HFFc6 (cell line): ENCODE measurements at places on chromosomes 3 and 15.

- no peak for DNase-seq
Measured at GRCh38 chr15:61997786-61998185, 62.5 kb downstream of the VPS13C start.

GRCh38 chr15:65819563-65819960 lies 27.5 kb upstream of the DENND4A start:
- no peak for DNase-seq

DNA sequence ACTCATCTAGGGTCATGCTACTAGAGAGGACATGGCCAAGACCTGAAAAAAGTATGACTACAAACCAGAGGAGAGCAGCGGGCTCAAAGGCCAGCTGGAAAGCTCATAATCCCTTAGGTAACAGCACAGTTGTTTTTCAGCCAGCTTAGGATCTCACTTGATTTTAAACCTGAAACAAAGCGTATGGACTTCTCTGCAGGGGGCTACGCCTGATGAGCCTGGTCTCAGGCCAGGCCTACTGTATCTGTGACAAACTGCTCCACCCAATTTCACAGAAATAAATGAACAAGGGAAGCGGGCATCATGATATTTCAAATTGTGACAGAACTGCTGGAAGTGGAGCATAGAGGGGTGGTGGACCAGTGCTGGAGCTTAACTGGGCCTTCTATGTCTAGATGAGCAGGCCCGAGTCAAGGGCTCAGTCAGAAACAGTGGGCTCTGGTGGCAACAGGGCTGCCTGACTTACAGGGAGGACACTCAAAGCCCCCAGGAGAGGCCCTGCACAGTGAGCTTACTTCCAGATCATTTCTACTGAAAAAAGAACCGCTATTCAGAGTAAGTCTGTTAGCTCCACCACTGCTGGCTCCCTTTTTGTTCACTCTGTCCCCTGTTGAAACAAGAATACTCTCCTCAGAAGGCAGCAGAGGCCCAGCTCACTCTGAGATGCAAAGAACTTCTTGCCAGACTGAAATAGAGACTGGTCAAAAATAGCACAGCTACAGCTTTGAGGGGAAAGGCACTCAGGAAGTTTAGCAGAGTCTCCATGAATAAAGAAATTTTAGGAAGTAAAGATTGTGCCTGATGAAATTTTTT lies 47.0 kb downstream of the LRIG1 start:
- DNase-seq = no peak

GRCh38 chr15:90001683-90002427 lies 731 bp downstream of the ZNF710 start:
- DNase-seq = no peak

- DNase-seq = no peak
Measured at GRCh38 chr3:38611866-38612265, 37.6 kb downstream of the SCN5A start.

- DNase-seq = no peak
Measured at GRCh38 chr3:191345334-191345733, 15.0 kb upstream of the UTS2B start.

DNA sequence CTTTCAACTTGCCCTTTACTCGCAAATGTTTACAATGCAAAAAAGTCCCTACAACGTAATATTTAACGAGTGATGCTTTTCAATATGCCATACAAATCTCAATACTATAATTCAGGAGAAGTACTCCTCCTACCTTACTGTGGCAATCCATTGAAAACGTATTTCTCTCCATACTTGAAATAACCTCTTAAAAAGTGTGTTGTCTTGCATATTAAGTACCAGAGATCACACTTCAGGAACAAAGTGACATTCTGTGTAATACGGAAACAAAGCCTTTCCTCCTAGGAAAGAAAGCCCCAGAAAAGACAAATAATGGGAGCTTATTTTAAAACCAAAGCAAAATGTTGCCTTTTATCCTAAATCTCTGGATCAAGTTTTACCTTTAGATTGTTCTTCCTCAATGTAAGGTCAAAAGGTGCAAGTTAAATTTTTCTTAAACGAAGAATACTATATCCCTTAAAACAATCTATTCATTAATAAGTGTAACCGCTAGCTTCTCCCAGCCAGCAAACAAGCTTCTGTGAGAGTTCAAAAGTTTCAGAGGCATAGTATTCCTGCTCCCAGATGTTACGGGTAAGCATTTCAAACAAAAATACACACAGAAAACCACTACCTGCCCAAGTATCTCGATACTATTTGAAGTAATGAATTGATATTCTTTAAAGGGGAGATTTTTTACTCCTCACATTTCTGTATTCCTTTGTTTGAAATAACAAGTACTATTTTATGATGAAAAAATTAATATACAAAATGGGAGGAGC lies 1.7 kb downstream of the TJP1 start:
- DNase-seq = no peak

DNA sequence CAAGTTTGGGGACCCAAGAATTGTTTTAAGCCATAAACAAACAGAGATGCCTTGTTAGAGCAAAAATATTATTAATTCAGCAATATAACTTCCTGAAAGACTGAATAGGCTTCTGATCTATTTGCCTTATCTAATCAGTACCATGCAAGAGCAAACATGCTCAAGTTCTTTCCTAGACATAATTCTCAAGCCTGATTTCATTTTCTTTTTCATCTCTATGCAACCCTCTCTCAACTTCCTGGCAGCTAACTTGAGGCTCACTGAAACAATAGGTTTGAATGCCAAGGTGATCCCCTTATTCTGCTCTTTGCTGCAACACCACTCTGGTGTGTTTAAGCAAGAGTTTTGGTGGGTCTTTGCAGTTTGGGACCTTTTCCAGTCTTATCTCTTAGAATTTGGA lies 230.9 kb upstream of the CD96 start:
- no peak for DNase-seq

DNA sequence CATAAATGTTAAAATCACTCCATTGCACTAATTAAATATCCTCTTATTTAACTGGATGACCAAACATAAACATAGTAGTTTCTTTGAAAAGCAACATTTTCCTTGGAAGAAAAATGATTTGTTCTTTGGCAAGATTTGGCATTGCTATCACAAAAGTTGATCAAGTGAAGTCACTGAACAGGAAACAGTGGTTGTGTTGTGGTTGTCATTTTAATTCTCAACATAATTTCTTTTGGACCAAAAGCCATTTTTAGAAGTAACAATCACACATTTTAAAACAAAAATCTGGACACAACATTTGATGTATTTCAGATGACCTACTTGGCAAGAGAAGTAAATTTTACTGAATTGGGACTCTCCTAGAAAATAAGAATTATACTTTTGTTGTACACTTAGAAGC lies 872.3 kb downstream of the ROBO1 start:
- DNase-seq = peak; percentile 38

DNA sequence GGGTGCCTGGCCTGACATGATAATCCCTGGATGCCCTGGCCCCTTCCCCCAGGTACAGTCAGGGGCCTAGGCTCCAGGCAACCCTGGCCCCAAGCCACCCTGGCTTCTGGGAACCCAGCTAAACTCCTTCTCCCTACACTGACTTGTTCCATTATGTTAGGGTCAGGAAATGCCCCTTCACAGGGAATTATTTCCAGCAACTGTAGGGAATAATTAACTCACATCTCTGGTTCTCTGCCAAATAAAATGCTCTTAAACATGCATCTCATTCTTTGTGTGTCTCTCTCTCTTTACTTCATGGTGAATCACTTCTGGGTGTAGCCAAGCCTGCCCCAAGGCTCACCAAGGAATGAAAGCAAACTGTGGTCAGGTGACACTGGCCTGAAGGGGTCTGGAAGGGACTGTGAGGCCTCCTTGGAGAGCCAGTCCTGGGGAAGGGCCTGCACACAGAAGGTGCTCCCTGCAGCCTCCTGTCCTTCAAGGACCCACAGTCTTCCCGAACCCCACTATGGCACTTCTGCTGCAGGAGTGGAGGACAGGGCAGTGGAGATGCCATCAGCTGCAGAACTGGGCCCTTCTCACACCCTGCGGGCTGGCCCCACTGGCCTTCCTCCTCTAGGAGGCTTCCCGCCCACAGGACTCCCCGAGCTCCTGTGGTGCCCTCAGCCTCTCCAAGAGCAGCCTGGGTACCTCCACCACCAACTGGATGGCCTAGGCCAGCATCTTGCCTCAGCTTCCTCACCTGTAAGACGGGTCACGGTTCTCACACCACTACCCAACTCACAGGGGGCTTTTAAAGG lies 17.6 kb downstream of the TKT start:
- DNase-seq = peak; percentile 97

- peak; percentile 27 for DNase-seq
Measured at GRCh38 chr3:67489816-67490215, 164.6 kb downstream of the SUCLG2 start.

GRCh38 chr15:100244796-100245486 lies 96.8 kb downstream of the ADAMTS17 start:
- no peak for DNase-seq

- DNase-seq = peak; percentile 4
Measured at GRCh38 chr3:108342837-108343486, 46.6 kb downstream of the HHLA2 start.

DNA sequence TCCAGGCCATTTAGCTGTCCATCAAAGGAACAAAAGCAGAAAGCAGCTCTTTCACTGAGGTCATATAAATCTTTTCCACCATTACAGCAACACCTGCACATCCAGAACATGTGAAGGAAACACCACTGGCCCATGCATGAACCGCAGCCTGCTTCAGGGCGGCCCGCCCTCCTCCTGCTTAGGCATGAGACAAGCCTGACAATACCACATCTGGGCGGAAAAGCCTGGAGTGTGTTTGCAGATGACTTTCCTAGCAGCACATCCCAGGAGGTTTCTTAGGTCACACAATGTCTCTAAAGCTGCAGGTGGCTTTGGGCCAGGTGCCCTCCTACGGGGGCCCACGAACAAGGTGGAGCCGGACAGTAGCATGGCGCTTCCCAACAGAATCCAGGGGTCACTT lies 19.6 kb downstream of the CYFIP1 start:
- no peak for DNase-seq

- DNase-seq = no peak
Measured at GRCh38 chr3:98525494-98525893, 2.8 kb upstream of the CLDND1 start.

GRCh38 chr3:126649556-126650092 lies 5.3 kb downstream of the TXNRD3 start:
- no peak for DNase-seq

GRCh38 chr3:11544412-11545181 lies 99.1 kb downstream of the VGLL4 start:
- no peak for DNase-seq

- no peak for DNase-seq
Measured at GRCh38 chr15:26983822-26984221, 12.8 kb downstream of the GABRG3 start.

GRCh38 chr3:32973982-32974381 lies 22.5 kb downstream of the CCR4 start:
- DNase-seq = peak; percentile 31

- no peak for DNase-seq
Measured at GRCh38 chr3:98705212-98705611, 57.9 kb upstream of the ST3GAL6 start.

- no peak for DNase-seq
Measured at GRCh38 chr3:59558906-59559720, 509.3 kb upstream of the CFAP20DC start.

GRCh38 chr3:135706758-135707375 lies 258.7 kb upstream of the PPP2R3A start:
- DNase-seq = peak; percentile 3

GRCh38 chr3:148008591-148008990 lies 599.4 kb downstream of the ZIC1 start:
- no peak for DNase-seq

DNA sequence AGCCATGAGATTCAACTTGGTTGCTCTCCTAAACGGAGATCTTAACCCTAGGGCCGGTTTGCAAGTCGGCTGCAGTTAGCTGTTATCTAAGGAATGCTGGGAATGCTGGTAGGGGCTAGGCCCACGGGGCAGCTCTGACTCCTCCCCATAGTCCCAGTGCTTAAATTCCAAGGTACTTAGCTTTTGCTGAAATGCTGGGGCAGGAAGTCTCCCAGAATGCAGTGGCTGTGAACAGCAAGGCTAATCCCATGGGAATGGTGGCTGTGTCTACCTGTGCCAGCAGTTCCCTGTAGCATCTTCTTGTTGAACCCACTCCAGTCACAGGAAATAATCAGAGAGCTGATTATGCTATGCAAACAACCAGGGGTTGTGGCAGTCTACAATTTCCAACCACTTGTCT lies 102.5 kb upstream of the TJP1 start:
- DNase-seq = peak; percentile 50

- no peak for DNase-seq
Measured at GRCh38 chr3:34213478-34213877, 415.0 kb downstream of the PDCD6IP start.

DNA sequence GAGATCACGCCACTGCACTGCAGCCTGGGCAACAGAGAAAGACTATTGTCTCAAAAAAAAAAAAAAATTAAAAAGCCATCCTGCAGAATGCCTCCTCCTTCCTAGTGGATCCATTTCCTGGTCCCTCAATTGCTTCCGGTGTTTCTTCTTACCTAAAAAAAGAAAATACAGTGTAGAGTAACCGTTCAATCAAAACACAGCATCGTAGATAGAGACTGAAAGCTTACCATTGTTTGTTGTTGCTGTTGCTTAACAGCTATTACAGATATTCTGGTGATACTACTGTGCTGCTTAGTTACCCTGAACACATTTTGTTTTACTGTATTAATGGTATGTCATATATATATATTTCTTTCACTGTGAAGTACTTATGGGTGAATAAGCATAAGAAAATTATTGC lies 105.5 kb upstream of the LRRFIP2 start:
- no peak for DNase-seq

- peak; percentile 38 for DNase-seq
Measured at GRCh38 chr3:178439504-178439903, 96.7 kb upstream of the KCNMB2 start.

DNA sequence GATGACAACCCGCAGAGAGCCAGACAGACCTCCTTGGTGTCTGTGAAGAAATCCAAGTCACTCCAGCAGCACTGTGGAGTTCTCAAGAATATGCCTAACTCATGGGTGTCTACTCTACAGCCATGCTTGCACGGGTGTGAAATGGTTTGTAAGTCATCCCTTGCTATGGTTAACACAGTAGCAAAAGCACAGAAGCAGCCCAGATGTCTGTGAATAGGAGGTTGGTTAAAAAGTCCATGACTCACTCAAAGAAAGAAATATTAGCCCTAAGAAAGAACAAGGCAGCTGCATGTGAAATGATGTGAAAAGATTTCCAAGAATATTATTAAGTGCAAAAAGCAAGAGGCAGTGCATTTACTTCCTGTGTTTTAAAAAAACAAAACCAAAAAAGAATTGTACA lies 12.1 kb upstream of the LIMD1 start:
- peak; percentile 28 for DNase-seq

- DNase-seq = peak; percentile 38
Measured at GRCh38 chr3:20637729-20638128, 451.7 kb upstream of the SGO1 start.

DNA sequence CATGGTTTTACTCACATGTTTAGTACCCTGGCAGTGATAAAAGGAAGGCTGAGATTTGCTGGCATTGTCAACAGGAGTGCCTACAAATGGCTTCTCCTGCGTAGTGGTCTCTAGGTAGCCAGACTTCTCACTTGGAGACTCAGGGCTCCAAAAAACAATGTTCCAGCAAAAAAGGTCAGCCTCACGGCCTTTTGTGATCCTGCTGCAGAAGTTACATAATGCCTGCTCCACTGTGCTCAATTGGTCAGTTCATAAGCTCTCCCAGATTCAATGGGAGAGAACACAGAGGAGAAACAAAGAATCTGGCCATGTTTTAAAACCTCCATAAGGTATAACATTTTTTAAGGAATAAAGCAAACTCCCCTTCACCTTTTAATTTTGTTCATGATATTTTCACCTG lies 76.1 kb upstream of the CMSS1 start:
- DNase-seq = no peak

GRCh38 chr15:96331945-96332636 lies 1.6 kb downstream of the NR2F2 start:
- no peak for DNase-seq
